ENCODE measurements at places on chromosomes 5 and 9.

DNA sequence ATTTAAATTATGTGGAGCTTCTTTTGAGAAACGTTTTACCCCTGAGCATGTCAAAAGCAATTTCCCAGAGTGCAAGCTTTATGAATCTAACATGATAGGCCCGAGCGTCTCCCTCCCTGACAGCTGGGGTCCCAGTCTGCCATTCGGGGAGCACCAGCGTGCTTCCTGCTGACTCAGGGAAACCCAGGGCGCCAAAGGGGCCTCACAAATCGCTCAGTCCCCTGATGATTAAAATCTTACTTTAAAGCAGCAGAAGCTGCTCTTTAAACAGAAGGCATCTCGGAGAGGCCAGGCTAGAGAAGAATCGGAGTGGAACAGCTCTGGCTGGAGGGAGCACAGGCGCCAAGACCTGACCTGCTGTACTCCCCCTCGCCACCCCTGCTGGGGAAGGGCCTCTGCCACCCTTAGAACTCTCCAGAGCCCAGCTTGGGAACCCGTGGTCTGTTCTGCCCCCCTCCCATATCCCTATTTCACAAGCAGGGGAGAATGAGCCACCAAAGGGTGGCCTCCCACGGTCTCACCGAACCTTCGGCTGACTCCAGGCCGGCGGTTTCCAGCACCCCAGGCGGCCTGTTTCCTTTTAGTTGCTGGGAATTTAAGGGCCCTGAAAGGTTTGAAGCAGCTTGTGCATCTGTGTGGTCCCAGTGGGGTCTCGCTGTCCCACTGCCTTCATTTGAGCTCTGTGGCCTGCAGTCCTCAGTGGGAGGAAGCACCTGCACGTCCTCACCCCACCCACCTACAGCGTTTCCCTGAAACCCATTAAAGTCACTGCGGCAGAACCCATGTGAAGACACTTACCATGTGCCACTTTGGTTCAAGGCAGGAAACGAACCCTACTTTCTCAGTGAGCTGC lies 147.6 kb downstream of the COL23A1 start:
- no peak for DNase-seq

GRCh38 chr5:20618340-20618739 lies 630.3 kb upstream of the CDH18 start:
- no peak for DNase-seq

GRCh38 chr5:56659971-56660370 lies 155.4 kb upstream of the MAP3K1 start:
- no peak for DNase-seq

- no peak for DNase-seq
Measured at GRCh38 chr9:739362-739761, 102.1 kb upstream of the DMRT1 start.

GRCh38 chr5:115818821-115819220 lies 2.4 kb upstream of the CDO1 start:
- DNase-seq: no peak

DNA sequence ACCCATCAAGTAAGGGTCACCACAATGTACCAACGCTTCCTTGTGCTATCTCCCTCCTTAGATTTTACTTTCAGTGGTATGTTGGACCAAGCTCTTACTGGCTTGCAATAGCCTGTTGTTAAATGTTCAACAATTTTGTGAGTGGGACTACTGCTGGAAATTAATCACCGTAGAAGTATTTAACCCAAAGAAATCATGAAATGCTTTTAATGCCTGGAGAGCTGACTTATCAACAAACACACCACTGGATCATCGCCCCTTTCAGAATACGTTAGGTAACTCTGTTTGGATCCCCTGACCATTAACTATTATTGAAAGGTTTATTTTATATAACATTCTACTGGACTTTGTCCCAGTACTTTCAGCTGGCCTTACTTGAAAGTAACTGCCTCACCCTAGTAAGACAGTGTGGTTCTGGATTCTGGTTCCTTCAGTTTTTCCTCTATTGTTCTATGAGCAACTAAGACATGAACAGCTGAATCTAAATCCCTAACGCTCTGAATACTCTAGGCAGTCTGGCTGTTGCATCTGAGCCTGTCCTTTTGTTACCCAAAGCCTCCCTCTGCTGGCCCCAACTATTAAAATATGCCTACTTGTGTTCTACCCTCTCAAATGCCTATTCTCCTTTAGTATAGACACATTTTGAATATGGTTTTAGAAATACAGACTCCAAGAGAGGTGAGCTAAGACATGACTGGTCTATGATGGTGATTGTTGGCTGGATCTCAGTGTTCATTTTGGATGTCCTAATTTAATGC lies 1203.4 kb upstream of the DMAC1 start:
- DNase-seq: no peak

DNA sequence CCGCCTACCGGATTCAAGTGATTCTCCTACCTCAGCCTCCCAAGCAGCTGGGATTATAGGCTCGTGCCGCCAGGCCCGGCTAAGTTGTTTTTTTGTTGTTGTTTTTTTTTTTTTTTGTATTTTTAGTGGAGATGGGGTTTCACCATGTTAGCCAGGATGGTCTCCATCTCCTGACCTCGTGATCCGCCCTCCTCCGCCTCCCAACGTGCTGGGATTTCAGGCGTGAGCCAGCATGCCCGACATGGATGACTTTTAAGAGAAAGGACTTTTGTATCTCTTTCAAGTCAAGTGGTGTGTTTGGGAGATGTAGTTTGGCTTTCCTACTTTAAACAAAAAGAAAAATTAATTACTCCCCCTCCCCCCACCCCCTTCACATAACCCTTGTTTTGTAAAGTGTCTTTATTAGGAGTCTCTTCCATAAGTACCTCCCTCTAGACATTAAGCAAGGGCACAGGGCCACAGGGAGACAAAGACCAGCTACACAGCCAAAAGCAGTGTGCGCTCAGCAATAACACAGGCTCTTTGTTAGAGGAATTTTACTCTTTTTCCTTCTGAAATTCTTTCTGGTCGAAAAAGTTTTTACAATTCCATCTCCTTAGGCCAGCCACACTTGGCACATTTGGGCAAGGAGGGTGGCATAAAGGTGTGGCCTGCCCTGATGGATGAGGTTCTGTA lies 31.2 kb downstream of the JAKMIP2 start:
- DNase-seq: no peak

DNA sequence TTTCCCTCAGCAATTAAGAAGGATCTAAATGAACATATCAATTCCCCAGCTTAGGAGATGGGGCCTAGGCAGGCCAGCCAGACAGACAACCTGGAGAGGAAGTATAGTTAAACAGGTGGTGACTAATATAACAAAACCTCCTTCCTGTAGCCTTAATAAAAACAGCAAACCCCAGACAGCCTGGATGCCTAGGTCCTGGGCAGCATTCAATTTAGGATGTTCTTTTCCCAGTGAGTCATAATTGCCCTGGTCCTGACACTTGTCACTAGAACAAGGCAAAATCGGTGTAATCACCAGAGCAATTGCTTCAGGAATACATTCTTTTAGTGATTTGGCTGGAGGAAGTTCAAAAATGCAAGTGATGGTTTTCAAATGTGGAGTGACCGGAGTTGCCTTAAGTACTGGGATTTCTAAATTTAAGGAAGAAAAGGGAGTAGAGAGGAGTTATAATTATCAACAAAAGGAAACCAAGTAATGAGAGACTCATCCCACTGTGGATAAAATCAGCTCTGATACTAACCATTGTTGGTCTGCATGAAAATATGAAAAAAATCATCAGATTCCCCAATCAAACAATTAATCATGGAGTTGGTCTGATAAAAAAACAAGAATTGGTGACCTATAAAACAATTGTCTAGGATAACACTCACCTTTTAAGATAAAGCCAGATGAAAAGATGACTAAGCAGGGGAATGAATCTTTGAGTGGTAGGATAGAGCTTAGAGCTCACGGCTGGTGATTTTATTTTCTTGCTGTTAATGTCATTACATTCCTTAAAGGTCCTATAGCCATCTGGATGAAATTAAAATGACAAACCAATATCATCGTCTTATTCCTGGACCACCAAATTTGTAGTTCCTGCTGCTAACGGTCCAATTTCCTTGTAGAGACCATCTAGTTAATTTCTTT lies 39.0 kb upstream of the TARS1 start:
- DNase-seq: no peak

DNA sequence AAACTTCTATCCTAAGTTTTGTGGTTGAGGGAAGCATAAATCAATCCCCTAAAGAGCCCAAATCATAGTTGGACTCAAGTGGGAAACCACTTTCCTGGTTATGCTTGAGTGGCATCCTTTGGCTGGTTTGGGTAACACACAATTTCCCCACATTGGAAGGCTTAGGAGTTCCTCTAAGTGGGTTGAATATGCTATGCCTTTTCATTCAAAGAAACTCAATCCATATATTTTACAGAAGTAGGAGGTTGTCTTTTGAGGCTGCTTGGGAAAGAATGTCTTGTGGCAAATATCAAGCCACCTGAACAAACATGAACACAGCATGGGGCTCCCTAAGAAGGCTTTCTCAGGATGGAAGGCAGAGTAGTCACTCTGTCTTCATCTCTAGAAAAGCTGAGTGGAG lies 121.1 kb downstream of the SPATA31D1 start:
- DNase-seq: no peak

GRCh38 chr5:134453016-134453415 lies 41.3 kb upstream of the CDKN2AIPNL start:
- DNase-seq: no peak

DNA sequence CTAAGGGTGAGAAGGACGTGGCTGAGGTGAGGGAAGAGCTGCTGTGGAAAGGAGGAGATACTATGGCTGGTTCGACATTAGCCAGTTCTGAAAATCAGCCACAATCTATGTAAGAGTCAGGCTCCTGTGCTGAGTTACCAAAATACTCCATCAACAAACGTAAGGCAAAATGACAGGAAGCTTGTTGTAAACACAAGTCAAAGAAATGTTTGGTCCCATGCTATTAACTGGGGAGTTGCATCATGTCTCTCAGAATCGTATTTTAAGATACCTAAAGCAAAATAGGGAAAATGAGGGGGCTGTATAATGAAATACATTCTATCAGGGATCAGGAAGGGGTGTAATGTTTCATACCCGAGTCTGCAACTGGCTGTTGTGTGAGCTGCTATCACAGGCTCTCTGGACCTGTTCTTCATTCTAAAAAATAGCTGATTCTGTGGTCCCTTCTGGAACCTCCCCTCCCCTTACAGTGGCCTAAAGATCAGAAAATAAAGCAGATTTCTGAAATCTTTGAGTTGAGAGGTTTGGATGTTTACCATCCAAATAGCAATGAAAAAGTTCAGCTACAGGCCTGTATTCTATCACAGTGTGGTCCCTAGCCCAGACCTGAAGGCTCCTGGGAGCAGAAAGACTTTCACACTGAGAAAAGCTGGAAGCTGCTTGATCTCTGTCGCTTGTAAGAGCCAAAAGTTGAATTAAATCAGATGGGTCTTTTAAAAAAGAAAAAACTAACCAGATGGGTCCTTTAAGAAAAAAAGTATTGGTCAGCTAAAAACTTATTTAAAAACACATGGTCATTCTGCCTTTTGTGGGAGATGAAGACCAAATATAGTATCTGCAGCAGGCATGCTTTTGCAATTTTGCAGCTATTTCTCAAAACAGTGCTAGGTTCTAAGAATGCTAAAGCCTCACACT lies 97.8 kb upstream of the SMC5 start:
- no peak for DNase-seq
